ENCODE measurements at places on chromosomes 5 and 9.

GRCh38 chr9:117528225-117528624 lies 113.4 kb upstream of the ASTN2 start:
- DNase-seq = no peak

GRCh38 chr5:11143456-11144267 lies 382.6 kb upstream of the DAP start:
- DNase-seq = no peak

GRCh38 chr9:94534901-94535300 lies 20.0 kb upstream of the PCAT7 start:
- no peak for DNase-seq

- DNase-seq = no peak
These were observed 780 bp upstream of the CCNJL start for GRCh38 chr5:160312960-160313727.

- no peak for DNase-seq
These were observed 237.1 kb downstream of the SLF1 start for GRCh38 chr5:94855543-94855942.

GRCh38 chr9:138038244-138038671 lies 160.7 kb downstream of the CACNA1B start:
- DNase-seq = no peak

- no peak for DNase-seq
These were observed 259.0 kb downstream of the GADD45G start for GRCh38 chr9:89863837-89864236.

DNA sequence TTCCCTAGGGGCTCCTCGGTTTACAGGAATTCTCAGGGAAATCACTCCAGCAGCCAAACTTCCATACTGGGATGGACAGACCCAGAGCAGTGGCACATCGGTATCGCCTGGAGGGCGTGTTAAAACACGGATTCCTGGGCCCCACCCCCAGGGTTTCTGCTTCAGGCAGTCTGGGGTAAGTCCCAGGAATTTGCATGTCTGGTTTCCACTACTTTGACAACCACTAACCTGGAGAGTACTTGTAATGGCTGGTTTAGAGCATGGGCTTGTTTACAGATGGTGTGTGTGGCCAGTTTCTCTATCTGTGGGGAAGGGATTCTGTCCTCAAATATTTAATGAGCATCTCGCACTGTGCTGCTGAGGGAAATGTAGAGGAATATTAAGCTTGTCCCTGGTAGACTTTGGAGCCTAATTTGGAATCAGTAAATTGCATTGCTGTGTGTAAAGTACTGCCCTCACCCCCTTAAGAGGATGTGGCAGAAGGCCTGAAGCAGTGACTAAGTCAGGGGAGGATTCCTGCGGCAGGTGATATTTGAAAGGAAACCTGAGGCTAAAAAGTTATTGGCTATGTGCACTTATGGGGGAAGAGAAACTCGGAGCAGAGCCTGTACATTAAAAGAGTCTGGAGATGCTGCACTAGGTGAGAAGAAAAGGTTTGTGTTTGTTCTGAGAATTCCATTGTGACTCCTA lies 18.6 kb upstream of the TJP2 start:
- no peak for DNase-seq

DNA sequence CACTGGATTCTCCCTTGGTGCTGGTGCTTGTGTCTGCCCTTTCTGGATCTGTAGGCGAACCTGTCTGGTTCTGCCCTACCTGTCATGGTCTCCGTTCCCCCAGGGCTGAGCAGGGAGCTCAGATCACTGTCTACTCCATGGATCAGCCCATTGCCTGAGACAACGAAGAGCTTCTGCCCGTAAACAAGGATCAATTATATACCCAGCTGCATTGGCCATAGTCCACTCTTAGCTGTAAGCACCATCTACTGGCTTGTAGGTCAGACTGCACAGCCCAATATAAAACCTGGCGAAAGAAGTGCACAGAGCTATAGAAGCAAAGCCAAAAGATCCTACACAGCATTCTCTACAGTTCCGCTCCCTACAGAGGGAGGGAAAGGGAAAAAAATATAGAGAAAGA lies 181.5 kb upstream of the RPS23 start:
- DNase-seq = no peak

DNA sequence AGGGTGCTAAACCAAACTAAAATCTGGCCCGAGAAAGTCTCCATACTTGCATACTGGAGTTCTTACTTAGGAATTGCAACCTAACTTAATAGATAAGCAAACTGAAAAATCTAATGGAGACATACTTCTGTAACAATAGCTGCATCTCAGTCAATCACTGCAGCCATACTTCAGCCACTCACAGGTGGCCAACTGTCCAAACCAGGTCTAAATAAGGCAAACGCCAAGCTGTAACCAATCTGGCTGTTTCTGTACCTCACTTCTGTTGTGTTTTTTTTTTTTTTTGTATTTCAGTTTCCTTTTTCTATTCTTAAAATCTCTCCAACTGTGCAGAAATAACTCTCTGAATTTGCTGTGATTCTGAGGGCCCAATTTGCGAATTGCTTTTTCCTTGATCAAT lies 4.4 kb upstream of the NDUFB6 start:
- no peak for DNase-seq

- no peak for DNase-seq
These were observed 3.0 kb downstream of the PCDH1 start for GRCh38 chr5:141875022-141875740.

DNA sequence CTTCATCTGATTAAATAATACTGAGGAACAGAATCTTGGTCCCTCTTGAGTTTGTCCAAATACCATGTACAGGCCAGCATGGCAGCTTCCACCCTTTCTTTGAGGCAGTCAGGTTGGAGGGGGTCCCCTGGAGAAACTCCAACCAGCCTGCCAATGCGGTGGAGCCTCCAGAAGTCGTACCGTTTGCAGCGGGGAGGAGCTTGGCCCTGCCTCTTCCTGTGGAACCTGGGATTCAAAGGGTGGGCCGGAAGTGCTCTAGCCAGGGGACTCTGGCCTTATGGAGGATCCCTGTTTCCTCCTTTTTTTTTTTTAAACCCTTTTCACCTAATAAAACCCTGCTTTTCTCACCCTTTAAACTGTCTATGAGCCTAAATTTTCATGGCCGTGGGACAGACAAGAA lies 216.3 kb upstream of the ZNF608 start:
- no peak for DNase-seq

GRCh38 chr5:144198386-144198785 lies 27.7 kb downstream of the KCTD16 start:
- no peak for DNase-seq

DNA sequence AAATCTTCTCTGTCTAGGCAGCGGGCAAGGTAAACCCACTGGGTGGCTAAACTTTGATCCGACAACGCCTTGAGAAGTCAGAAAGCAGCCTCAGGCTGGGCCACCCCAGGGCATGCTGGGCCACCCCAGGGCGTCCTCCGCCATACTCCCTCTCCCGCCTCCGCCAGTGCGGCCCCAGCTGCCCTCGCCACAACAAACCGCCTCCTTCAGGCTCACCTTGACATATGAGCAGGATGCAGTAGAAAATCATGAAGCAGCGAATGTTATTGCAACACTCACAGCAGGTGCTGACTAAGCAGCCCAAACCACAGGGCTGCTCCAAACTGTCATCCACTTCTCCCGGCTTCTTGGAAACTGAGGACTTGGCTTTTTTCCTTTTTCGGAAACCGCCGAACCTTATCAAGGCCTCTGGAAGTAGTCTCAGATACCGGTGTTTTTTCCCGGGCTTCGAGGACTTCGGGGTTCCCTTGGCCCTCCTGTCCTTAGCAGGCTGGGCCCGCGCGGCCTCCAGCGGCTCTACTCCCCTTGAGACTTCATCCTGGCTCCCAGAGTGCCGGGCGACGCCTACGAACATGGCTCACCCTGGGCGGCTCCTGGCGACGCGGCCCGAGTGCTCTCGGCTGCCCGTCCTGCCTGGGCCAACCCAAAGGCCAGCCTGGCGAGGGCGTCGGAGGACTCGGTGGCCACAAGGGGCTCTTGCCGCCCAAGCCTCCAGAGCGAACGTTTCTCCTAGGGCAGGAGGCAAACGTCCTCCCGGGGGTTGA lies at the start of gene SLCO6A1:
Gene SLCO6A1, minus strand, starts transcription at position 731 of the 764 bp plus-strand sequence. Its CDS starts 157 bp downstream, at position 574.
- DNase-seq = no peak

DNA sequence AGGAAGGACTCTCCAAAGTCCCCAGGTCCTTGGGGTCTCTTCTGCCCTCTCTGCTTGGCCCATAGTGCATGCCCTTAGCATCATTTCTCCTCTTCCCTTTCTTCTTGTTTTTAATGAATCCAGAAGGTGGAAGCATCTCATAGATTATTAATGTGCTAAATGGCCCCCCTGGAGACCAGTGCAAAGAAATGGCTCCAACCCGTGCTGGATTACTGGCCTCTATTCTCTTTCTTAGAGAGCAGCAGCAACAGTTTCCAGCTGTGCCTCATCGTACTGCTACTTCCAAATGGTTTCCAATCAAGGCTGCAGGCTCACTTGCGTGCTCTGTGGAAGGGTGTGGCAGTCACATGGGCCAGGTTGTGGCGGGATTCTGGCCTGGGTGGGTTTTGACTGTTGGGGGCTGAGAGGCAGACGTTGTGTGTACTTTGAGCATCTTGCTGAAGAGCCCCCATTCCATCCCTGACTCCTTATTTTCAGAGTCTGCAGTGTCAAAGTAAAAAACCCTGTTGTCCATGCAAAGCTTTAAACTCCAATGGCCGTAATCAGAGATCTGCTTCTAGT lies 139.7 kb downstream of the GABBR2 start:
- no peak for DNase-seq

- DNase-seq = no peak
These were observed 55.4 kb upstream of the PPP1R2B start for GRCh38 chr5:156794687-156795086.

Data from stimulated activated CD8-positive, alpha-beta memory T cell treated with anti-CD3 and anti-CD28 coated beads, Interleukin-7, amount 100 ng/mL, for 1 hour (primary cell).